ENCODE measurements at places on chromosomes 6 and 20.
A peak's percentile ranks its signal among the peaks of the same experiment; 100 is the strongest.

DNA sequence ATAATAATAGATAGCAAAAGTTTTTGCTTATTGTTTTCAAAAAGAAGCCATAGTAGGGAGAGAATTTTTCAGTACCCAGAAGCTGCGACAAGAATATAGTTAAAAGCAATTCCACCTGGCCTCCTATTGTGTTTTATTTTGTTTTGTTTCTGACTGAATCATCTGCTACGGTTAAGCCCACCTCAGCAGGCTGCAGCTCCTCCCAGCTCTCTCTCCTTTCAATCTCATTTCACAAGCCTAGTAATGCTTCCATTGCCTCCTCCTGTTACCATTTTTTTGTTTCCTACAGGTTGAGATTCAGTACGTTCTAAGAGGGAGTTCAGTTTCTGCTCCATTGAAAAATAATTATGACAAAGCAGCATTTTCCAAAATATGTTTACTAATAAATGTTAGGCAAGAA, 77.9 kb downstream of the PCSK2 start:
- no peak for DNase-seq

- DNase-seq: no peak
Observed at GRCh38 chr20:18623156-18623910, 35.5 kb downstream of the DTD1 start.

DNA sequence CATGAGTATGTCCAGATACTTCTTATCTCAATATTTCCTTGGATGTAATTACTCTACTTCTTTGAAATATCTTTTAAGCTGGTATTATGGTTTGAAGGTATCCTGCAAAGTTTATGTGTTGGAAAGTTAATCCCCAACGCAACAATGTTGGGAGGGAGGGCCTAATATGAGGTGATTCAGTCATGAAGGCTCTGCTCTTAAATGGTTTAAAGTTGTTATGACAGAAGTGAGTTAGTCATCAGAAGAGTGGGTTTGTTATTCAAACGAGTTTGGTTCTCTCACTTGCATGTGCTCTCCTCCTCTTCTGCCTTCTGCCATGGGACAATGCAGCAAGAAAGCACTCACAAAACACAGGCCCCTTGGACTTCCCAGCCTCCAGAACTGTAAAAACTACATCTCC, 176.3 kb downstream of the KCNQ5 start:
- peak; percentile 15 for DNase-seq

GRCh38 chr6:150876598-150876997, 11.1 kb downstream of the MTHFD1L start:
- no peak for DNase-seq

DNA sequence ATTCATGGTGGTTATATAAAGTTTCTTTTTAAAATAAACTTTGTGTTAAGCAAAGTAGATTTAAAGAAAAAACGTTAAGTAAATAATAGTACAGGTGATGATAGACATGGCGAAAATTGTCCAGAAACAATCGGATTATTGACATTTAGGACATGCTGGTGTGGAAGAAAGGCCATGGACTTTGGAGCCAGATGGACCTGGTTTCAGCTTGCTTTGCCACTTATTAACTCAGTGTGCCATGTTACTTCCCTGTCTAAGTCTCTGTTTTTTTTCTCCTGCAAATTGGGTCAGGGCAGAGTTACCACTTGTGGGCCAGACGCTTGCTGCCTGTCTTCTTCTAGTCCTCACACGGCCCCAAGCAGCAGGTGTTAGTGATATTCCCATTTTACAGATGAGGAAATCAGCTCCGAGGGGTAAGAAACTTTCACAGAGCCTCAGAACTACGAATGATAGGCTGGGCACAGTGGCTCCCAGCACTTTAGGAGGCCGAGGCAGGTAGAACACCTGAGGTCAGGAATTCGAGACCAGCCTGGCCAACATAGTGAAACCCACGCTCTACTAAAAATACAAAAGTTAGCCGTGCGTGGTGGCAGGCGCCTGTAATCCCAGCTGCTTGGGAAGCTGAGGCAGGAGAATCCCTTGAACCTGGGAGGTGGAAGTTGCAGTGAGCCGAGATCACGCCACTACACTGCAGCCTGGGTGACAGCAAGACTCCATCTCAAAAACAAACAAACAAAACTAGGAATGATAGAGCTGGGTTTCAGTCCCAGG, 12.4 kb downstream of the KIF3B start:
- DNase-seq: no peak

DNA sequence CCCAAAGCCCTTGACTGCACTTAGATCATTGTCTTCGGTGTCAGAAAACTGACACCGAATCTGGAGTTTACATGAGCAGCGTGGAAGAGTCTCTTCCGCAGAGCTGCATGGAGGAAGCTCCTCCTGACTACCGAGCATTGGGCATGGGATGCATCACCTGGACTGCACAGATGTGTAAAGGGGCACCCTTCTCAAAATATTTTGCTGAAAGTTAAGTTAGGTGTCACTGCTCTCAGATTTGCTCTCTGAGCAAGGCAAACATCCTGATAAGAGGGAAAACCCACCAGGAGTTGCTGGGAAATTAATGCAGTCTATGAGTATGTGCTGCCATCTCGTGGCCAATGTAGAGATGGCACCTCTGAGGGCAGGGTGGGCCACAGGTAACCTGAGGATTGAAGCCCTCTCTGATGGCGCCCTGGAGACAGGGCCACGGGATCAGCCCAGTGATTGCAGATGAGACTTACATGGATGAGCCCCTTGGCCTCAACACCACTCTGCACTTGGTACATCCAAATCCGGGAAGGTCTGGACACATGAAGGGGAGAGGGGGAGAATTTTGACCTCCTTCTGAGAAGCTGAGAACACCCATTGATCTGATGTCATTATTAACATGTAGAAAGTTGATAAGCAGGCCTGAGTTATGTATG, 129.9 kb downstream of the LPA start:
- peak; percentile 25 for DNase-seq

- DNase-seq: no peak
Observed at GRCh38 chr6:95120984-95121383, 456.4 kb upstream of the MANEA start.

DNA sequence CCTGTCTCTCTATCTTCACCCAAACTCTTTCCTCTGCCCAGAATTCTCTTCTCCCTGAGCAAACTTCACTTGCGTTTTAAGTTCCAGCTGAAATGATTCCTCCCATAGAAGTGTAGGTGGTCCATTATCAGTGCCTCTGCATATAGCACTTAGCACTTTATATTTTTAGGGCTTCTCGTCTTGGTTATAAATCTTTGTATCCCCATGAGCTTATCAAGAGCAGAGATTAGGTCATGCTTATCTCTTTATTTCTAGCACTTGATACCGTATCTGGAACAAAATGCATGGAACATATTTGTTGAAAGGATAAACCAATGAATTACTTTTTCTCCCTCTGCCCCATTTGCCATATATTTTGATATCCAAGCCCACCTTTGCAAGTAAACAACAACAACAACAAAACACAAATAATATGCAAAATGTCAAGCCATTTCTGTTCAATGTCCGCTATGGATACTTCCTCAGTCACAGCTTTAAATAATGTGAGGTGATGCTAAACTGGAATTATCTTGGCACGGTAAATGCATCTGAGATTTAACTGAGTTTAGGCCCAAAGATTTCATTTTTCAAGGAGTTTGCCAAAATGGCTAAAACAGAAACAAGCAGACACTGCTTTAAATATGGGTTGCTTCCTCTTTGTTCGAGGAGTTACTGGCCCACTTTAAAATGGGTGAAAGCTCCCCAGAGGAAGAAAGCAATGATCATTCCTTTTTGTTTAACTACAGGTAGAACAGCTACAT, 106.2 kb upstream of the STMND1 start:
- no peak for DNase-seq

- DNase-seq: peak; percentile 8
Observed at GRCh38 chr6:145036236-145036635, 699.1 kb downstream of the EPM2A start.

- no peak for DNase-seq
Observed at GRCh38 chr20:3616250-3616649, 46.9 kb downstream of the GFRA4 start.

DNA sequence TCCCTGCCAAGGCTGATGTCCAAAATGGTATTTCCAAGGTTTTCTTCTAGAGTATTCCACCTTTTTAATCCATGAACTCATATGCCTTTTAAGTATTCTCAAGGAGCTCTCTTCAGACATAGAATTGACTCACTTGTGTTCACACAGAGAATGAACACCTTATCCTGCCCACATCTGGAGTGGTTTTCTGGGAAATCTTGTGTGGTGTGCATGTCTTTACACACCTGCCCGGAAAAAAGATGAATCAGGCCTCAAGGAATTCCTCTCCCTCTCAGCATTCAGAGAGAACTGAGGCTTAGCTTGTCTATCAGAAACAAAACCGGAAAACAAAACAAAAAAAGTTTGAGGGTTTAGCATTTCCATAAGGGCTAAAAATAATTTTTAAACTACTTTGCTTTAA, 148.8 kb downstream of the TFAP2A start:
- DNase-seq: no peak

- DNase-seq: no peak
Observed at GRCh38 chr20:4681991-4682401, 39.7 kb upstream of the PRND start.

DNA sequence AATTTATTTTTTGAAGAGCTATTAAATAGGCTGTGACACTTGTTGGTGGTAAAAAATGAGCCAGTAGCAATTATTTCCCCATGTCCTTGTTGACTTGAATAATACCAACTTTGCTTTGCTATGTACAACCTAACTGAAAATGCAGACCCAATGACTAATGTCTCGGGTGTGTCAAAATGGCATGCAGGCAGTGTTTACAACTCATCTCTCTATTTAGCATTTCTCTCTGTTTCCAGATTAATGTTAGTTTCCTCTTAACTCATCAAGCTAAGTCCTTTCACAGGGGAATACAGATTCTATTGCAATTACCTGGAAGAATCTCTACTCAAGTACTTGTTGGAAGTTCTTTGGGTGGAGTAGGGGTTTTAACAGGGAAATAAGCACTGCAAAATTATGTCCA, 504.4 kb downstream of the BCKDHB start:
- no peak for DNase-seq

DNA sequence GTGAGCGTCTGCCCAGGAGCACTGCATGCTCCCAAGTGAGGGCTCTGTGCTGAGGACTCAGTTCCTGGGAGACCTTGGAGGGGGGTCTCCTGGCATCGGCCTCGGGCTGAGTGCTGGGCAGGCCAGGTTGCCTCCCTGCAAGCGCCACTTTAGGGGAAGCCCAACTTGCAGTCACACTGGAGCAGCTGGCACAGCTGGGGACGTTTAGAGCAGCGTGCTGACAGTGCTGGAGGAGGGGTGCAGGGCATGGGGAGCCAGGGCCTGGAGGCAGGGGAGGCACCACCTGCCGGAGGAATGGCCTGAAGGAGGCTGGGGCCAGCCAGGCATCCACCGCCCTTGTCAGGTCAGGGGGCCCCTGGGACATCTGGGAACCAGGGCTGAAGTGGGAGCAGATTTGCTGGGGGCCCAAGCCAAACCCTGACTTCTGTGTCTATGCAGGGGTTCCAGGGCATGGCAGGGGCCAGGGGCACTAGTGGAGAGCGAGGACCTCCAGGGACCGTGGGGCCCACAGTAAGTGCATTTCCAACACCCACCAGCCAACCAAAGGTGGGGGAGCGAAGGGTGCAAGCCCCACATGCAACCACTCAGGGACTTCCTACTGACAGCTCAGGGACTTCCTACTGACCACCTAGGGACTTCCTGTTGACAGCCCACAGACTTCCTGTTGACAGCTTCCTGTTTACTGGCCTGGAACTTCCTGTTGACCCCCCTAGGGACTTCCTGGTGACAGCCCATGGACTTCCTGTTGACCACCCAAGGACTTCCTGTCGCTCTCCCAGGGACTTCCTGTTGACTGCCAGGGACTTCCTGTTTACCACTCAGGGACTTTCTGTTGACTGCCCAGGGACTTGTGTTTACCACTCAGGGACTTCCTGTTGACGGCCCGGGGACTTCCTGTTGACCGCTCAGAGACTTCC, 33.6 kb downstream of the COL20A1 start:
- peak; percentile 24 for DNase-seq

DNA sequence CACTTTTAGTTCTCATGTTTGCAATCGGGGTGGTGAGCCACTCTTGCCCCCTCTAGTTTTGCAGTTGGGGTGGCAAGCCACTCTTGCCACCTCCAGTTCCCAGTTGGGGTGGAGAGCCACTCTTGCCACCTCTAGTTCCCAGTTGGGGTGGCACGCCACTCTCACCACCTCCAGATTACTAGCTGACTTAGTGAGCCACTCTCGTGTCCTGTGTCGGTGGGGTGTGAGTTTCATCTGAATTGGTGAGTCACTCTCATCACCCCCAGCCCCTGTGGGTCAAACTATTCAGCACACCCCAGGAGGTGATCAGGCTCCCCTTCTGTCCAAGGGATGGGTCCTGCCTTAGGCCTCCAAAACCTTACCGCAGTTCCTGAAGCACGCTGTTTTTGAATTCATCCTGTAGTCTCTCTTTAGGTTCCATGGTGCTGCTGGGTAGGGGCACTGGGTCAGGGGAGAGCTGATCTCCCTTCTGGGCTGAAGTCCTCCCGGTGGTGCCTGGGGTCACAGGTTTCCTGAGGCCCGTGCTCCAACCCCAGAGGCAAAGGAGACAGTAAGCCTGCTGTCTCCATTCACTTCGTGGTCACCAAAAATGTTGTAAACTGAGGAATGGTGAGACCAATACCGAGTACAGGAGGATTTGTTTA, 224.2 kb upstream of the SYNCRIP start:
- DNase-seq: no peak

DNA sequence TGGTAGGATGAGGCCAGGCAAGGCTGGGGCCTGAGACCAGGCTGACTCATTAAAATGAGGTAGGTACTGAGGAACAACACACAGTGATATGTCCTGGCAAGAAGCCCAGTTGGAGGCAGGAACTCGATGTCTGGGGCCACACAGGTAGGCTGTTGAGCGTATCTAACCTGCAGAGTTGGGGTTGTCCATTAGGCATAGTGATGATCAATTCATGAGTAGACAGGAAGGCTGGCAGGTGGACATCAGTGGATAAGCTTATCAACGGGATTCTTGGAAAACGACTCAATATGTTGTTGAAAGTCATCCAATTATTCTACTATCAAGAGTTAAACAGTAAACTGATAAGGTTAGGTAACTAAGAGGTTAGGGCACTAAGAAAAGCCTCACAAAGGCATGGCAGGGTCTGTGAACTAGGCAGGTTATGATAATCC, 193.2 kb upstream of the COL21A1 start:
- no peak for DNase-seq

DNA sequence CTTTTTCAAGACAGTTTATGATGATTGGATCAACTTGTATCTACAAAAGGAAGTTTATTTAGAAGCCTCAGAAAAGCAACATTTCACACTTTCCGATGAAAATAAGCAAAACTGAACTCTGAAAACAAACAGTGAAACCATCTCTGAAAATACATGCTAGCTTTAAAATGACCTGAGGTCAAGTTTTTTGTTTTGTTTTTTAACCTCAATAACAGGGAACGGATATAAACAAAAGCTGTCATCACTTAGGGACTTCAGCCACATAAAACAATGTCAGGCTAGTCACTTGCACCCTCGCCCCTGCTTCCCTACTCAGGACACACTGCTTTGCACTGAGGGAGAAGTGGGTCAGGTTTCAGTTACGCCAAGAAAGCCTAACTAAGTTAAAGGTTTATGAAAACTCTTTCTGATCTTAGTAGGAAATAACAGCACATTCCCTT, 11.6 kb downstream of the BACH2 start:
- DNase-seq: no peak
